ENCODE measurements at places on chromosomes 1 and 21. TPM values are rescaled to one million over a fixed set of nuclear protein-coding genes. Genes with fewer than 3 reads are reported as not detected.

The IGSF8 gene
- total RNA-seq, result 39.5 TPM

The GJA9 gene
- not detected for total RNA-seq

The NOS1AP gene
- not detected for total RNA-seq

The CYP4B1 gene
- total RNA-seq, result not detected

The TMEM269 gene
- total RNA-seq, result 0.16 TPM

The CD1E gene
- not detected for total RNA-seq

- no peak overlapping the region for H3K4me3 ChIP-seq
- peaks cover 21% of the 10 kb centered on the region for H3K4me1 ChIP-seq
Observed at GRCh38 chr1:203511930-203512329, 18.0 kb downstream of the OPTC start.

GRCh38 chr1:41689558-41689981 is 205.1 kb upstream of the EDN2 start:
- no peaks in the 10 kb centered on the region for H3K36me3 ChIP-seq
- peaks cover 19% of the 10 kb centered on the region for H3K4me1 ChIP-seq
- no peak overlapping the region for H3K27ac ChIP-seq
- DNase-seq, result no peak
- no peaks in the 10 kb centered on the region for H3K27me3 ChIP-seq

GRCh38 chr1:7149080-7149838 is 364.0 kb downstream of the CAMTA1 start:
- no peak overlapping the region for H3K4me3 ChIP-seq
- no peak for DNase-seq
- H3K36me3 ChIP-seq, result no peaks in the 10 kb centered on the region
- no peaks in the 10 kb centered on the region for H3K27me3 ChIP-seq

- H3K27me3 ChIP-seq, result no peaks in the 10 kb centered on the region
- no peak overlapping the region for H3K27ac ChIP-seq
- no peak for DNase-seq
- H3K4me1 ChIP-seq, result no peaks in the 10 kb centered on the region
- no peak overlapping the region for H3K4me3 ChIP-seq
Observed at GRCh38 chr21:35083246-35083645, 34.1 kb upstream of the RUNX1 start.

- H3K27me3 ChIP-seq, result no peaks in the 10 kb centered on the region
- H3K4me3 ChIP-seq, result no peak overlapping the region
- no peaks in the 10 kb centered on the region for H3K36me3 ChIP-seq
- DNase-seq, result no peak
- H3K4me1 ChIP-seq, result no peaks in the 10 kb centered on the region
Observed at GRCh38 chr1:12669529-12670068, 25.7 kb downstream of the AADACL4 start.

GRCh38 chr1:30146448-30146847 is 576.9 kb downstream of the MATN1 start:
- no peak for DNase-seq
- no peaks in the 10 kb centered on the region for H3K27me3 ChIP-seq
- no peaks in the 10 kb centered on the region for H3K4me1 ChIP-seq
- no peak overlapping the region for H3K27ac ChIP-seq
- H3K4me3 ChIP-seq, result no peak overlapping the region

GRCh38 chr1:18513995-18514394 is 33.3 kb downstream of the KLHDC7A start:
- H3K4me1 ChIP-seq, result no peaks in the 10 kb centered on the region
- no peaks in the 10 kb centered on the region for H3K36me3 ChIP-seq
- no peak overlapping the region for H3K27ac ChIP-seq
- no peaks in the 10 kb centered on the region for H3K27me3 ChIP-seq
- H3K4me3 ChIP-seq, result no peak overlapping the region

DNA sequence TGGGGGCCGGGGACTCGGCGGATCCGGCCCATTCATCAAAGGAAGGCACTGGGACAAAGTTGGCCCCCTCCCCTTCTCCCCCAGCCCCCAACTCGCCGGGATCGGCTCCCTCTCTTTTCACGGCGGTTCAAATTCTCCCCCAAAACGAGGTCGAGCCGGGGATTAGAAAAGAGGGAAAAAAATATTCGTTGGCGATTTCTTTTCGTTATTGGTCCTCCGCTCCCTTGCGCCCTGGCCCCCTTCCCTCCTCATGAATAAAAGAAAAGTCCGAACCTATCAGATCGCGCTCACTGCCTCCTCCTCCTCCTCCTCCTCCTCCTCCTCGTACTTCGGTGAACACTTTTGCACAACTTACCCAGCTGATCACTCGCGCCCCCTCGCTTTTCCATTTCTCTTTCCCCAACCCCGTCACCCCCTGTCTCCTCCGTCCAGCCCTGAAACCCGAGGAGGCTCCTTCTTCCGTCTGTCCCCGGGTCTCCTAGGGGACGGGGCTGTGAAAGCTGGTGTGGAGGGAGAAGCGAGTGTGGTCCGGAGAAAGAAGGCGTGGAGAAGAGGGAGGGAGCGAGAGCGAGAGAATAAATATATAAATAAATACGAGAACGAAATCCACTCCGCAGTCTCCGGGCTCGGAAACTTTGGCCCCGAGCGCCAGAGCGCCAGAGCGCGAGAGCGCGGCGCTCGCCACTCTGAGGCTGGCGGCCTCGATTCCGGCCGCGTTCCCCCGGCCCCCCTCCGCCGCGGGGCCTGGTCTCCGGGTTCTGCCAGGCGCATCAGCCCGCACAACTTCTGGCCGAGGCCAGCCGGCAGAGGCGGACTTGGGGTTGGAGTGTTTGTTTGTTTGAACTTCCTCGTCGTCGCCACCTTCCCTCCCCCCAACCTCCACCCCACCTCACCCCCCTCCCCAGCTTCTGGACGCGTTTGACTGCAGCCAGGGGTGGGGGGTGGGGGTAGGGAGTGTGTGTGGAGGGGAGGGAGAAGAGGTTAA is at the start of gene PAX7:
Gene PAX7 (plus strand): TSS at position 336 of the 985 bp plus-strand sequence. CDS start 758 bp downstream, outside the sequence.
- H3K27me3 ChIP-seq, result peaks cover 51% of the 10 kb centered on the region
- H3K4me1 ChIP-seq, result no peaks in the 10 kb centered on the region
- H3K36me3 ChIP-seq, result no peaks in the 10 kb centered on the region
- no peak for DNase-seq
- no peak within 1 kb of the TSS for H3K4me3 ChIP-seq

GRCh38 chr1:225977937-225978748 is 21.0 kb downstream of the SDE2 start:
- no peak overlapping the region for H3K27ac ChIP-seq
- H3K4me1 ChIP-seq, result no peaks in the 10 kb centered on the region
- peaks cover 25% of the 10 kb centered on the region for H3K36me3 ChIP-seq
- no peak for DNase-seq
- H3K4me3 ChIP-seq, result no peak overlapping the region

- DNase-seq, result no peak
- no peak overlapping the region for H3K27ac ChIP-seq
- no peaks in the 10 kb centered on the region for H3K36me3 ChIP-seq
- H3K27me3 ChIP-seq, result no peaks in the 10 kb centered on the region
- H3K4me1 ChIP-seq, result no peaks in the 10 kb centered on the region
Observed at GRCh38 chr1:211487672-211488208, 4.2 kb downstream of the RD3 start.

- no peak for DNase-seq
- no peaks in the 10 kb centered on the region for H3K4me1 ChIP-seq
Observed at GRCh38 chr1:118751166-118751565, 237.0 kb downstream of the TBX15 start.

DNA sequence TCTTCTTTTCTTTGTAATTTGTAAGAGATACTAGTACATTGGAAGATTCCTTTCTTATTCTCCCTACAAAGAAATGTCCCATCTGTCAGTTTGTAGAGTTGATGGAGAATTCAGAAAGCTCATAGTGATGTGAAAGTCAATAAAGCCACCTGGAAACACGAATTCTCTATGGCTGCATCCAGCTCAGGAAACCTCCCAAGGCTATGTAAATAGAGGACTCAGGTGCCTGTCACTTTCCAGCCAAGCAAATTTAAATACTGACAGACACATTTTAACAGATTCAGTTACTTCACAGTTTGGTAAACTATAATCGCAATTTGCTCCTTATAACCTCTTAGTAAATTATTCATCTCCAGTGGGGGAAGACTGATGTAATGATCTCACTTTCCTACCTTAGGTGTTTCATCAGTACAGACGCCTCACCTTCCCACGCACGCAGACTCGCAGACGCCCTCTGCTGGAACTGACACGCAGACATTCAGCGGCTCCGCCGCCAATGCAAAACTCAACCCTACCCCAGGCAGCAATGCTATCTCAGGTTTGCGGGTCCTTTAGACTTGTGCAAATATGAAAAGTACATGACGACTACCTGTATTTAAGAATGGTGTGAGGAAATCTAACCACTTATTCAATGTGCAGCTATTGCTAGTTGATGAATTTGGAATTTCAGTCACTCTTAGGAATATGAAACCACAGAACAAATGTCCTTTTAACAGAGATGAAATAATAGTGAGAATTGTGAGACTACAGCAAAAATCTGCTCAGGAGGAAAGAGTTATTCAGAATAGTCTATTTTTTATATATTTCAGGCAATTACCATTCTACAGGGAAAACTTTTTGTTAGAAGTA is 60.6 kb downstream of the PTPRC start:
- DNase-seq, result peak; percentile 83
- no peaks in the 10 kb centered on the region for H3K27me3 ChIP-seq
- H3K36me3 ChIP-seq, result peaks cover 67% of the 10 kb centered on the region
- peaks cover 74% of the 10 kb centered on the region for H3K4me1 ChIP-seq

DNA sequence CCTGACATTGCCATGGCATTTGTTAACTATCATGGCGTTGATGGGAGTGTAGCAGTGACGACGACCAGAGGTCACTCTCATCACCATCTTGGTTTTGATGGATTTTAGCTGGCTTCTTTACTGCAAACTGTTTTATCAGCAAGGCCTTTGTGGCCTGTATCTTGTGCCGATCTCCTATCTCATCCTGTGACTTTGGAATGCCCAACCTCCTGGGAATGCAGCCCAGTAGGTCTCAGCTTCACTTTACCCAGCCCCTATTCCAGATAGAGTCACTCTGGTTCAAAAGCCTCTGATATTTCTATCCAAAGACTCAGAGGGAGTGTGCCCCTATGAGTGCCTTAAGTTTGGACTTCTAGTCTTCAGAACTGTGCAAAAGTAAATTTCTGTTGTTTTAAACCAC is 130.1 kb downstream of the ADAMTS1 start:
- DNase-seq, result no peak
- H3K36me3 ChIP-seq, result no peaks in the 10 kb centered on the region
- no peak overlapping the region for H3K4me3 ChIP-seq
- no peaks in the 10 kb centered on the region for H3K4me1 ChIP-seq
- no peak overlapping the region for H3K27ac ChIP-seq
- no peaks in the 10 kb centered on the region for H3K27me3 ChIP-seq

GRCh38 chr1:92749024-92749634 is 35.8 kb downstream of the EVI5 start:
- DNase-seq, result no peak
- no peaks in the 10 kb centered on the region for H3K27me3 ChIP-seq
- no peak overlapping the region for H3K27ac ChIP-seq
- no peaks in the 10 kb centered on the region for H3K36me3 ChIP-seq
- H3K4me3 ChIP-seq, result no peak overlapping the region

DNA sequence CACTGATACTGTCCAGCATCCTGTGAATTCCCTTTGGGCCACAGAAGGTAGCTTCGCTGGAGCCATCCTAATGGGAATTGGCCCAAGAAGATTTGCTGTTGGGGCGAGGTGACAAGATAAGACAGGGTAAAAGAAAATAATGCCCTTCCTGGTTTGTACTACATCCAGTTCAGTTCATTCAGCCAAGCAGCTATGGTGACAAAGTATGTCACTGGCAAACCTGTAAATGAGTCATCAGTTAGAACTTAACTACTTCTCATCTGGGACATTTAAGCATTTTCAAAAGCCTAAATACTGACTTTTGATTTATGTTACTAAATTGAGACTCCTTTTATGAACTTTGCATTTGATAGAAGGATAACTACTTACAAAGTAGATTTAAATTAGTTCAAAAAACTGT is 54.2 kb downstream of the WDR64 start:
- H3K4me1 ChIP-seq, result peaks cover 19% of the 10 kb centered on the region
- no peak for DNase-seq
- no peaks in the 10 kb centered on the region for H3K27me3 ChIP-seq
- no peak overlapping the region for H3K4me3 ChIP-seq

Measured in CD8-positive, alpha-beta memory T cell (primary cell).